ENCODE measurements at places on chromosomes 6 and 20.

GRCh38 chr20:46955601-46956556, 61.2 kb downstream of the EYA2 start:
- DNase-seq, result no peak

DNA sequence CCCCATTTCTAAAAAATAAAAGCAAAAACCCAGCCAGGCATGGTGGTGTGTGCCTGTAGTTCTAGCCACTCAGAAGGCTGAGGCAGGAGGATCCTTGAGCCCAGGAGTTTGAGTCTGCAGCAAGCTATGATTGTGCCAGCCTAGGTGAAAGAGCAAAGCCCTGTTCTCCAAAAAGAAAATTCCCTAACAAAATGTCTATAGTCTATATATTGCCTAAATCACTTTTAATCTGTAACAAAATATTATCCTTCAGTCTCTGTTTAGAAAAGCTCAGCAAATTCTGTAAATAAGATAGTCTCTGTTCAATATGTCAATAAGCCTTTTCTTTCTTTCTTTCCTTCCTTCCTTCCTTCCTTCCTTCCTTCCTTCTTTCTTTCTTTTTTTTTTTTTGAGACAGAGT, 75.8 kb upstream of the ZFP64 start:
- no peak for DNase-seq

DNA sequence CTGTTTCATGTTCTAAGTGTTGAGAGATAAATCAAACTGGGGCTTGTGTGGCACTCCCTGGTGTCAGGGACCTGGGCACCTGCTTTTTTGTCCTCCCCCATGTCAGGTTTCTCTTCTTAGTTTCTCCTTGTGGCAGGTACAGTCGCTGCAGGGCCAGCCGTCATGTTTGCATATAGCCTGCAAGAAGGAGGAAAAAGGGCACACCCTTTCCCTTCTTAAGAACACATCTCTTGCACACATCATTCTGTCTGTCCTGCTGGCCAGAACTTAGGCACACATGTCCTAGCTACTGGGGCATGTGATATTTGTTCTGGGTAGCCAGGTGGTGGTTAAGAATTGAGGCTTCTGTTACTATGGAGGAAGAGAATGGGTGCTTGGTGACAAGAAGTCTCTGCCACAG, 27.9 kb downstream of the CDC5L start:
- DNase-seq, result no peak

DNA sequence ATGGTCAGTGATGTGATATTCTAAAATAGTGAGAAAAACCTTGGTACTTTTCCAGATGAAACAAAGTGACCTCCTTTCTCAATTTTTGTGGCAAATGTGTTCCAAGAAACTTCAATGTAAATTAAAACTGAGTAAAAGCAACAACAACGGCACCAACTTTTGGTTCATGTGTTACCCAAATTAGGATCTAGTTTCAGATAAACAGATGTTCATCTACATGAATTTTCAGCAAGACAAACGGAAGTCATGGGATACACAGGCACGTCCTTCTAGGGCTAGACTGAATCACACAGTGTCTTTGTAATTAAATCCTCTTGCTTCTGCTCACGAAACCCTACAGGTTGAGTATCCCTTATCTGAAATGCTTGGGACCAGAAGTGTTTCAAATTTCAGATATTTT, 915.2 kb downstream of the TFAP2A start:
- no peak for DNase-seq

- peak; percentile 75 for DNase-seq
Observed at GRCh38 chr20:2873010-2873746, at the start of gene PTPRA. Gene PTPRA, plus strand, starts transcription at chr20:2873481. Its CDS starts 90,797 bp downstream, at chr20:2964278.

DNA sequence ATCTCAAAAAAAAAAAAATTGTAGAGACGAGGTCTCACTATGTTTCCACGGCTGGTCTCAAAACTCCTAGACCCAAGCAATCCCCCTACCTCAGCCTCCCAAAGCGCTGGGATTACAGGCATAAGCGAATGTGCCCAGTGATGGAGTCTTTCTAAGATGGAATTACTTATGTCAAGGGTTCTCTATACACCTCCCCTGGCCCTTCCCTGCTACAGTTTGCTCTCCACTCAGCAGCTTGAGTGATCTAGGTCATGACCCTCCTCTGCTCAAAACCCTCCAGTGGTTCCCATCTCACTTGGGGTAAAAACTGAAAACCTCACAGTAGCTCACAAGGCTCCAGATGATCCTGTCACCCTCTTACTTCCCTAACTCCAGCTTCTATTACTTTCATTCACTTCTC, 1.8 kb upstream of the DNPH1 start:
- DNase-seq, result no peak

- DNase-seq, result no peak
Observed at GRCh38 chr20:32232326-32232886, 24.7 kb downstream of the POFUT1 start.

DNA sequence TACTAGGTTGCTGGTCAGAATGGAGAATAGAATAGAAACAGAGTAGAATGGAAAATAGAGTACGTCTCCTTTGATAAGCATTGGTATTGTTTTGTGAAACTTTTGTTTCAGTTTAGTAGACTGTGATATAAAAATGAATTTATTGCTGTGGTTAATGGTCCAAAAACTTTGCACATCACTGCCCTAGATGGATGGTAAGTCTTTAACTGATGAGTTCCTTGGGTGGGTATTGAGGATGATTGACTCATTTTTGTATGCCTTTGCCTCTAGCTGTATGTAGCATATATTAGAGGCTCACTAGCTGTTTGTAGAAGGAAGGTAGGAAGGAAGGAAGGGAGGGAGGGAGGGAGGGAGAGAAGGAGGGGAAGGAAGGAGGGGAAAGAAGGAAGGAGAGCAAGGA, 48.3 kb downstream of the ZDHHC14 start:
- DNase-seq, result no peak

DNA sequence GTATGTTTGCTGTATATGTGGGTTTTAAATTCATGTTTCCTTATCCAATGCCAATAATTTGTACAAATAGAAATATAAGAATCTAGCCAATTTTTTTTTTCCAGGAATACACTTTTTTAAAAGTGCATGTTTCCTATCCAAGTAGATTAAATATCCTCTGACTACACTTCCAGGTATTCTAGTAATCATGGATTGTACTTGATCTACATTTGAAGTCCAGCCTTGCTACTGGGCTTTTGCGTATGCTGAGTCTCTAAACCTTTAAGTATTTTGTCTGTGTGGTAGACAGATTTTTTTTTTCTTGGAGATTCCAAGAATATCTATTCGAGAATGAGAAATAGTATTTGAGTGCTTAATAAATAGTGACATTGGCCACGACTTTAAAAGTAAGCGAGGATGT, 188.3 kb downstream of the SASH1 start:
- no peak for DNase-seq

DNA sequence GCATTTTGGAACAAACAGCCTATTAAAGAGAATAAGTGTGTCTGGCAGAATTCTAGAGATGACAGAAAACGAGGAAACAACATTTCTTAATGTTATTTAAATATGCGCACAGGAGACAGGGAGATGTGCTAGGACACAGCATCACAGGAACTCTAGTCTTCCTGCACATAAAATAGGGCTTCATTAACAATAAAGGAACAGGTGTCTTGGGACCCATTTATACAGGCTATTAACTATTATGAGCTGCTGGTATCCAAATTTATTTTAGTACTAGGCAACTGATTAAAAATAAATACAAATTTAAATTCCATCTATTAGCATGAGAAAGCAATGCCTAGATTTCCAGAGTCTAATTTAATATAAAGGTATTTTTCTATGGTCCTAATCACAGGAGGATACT, 102.3 kb downstream of the PDSS2 start:
- DNase-seq, result no peak

DNA sequence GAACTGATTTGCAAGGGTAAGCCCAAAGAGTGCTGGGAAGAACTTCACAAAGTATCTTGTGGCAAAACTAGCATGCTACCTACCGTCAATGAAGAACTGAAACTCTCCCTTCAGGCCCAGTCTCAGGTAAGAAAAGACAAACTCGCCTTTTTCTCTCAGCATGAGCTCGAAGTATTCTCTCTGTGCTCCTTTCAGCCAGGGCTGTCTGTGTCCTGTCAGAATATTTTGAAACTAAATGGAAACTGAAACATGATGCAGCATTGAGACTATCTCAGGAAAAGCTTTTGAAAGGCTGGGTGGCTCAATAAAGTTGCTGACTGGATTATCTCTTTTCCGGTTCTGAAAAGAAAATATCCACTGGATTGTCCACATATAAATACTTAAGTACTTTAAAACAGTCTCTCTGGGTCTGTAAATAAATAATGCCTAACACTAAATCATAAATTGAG, 696 bp downstream of the CALHM5 start:
- no peak for DNase-seq

DNA sequence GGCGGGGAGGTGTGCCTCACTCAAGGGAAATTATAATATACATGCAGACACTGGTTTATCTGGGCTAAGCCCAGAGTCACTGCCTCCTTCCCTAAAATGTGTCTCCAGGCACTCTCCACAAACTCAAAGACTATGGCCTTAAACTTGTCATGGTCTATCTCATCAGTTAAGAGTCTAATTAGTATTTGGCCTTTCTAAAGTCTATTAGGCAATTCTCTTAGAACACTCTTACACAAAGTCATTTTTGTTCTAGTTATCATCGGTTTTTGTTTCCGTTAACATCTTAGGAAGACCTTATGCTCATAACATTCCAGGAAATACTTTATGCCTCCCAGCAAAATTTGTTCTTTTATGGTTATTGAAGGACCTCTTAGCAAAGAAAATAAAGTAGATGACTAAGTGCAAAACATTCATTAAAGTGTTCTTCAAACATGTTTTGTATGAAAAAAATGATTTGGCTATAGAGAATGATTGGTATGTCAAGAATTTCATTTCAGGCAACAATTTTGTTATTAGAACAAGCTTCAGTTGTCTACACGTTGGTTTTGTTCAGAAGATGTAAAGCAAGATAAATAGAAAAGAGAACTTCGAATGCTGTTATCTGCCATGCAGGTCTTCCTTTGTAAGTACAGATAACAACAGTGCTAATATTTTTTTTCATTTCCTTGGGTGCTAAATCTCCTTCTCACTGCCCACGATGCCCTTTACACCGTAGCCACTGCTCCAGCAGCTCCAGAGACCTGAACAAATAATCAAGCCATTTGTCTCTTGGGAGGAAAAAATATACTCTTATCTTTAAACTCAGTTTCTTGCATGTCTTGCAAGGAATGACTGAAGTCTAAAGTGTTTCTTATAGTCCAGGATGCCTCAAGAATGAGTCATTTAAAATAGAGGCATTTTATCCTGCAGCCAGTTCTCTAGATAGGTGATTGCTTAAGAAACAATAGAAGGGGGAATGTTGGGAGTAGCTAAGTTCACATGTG, 170.4 kb downstream of the HTR1B start:
- no peak for DNase-seq

DNA sequence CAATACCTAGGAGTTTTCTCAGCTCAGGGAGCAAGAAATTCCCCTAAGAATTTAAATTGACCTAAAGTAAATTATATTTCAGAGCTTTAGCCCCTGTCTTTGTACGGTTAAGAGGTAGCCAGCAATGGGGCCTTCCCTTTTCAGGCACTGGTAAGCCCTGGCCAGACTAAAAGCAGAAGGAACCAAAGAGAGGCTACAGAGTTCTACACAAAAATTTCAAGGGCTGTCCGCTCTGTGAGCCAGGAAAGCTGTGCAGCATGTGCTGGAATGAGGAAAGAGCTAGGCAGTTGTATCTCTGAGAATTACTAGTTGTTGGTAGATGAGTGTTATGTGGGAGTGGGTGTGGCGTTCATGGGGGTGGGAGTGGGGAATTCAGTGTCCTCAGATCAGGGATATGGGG, 96.3 kb upstream of the MAFB start:
- no peak for DNase-seq

DNA sequence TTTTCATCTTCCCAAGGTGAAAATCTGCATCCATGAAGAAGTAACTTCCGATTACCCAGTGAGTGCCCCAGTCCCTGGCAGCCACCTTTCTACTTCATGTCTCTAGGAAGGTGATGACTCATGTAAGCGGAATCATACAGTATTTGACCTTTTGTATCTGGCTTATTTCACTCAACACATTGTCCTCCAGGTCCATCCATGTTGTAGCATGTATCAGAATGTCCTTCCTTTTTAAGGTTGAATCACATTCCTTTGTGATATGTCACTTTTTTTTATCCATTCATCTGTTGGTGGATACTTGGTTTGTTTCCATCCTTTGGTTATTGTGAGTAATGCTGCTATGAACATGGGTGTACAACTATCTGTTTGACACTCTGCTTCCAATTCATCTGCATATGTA, 176.3 kb upstream of the CDYL start:
- no peak for DNase-seq

DNA sequence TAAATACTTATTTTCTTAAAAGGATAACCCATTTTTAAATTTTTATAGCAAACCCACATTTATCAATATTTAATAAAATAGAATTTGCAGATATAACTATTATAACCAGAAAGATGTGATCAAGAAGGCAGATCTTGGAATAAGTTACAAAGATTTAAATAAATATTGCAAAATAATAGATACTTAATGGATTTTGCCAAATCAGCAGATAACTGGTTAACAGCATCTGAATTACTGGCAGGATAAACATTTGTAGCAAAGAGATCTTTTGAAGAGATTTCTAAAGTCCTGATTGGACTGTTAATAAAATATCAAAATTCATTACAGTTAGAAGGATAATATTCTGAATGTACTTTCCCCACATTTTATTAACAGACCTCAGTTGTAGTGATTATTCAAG, 144.2 kb downstream of the PDSS2 start:
- no peak for DNase-seq

DNA sequence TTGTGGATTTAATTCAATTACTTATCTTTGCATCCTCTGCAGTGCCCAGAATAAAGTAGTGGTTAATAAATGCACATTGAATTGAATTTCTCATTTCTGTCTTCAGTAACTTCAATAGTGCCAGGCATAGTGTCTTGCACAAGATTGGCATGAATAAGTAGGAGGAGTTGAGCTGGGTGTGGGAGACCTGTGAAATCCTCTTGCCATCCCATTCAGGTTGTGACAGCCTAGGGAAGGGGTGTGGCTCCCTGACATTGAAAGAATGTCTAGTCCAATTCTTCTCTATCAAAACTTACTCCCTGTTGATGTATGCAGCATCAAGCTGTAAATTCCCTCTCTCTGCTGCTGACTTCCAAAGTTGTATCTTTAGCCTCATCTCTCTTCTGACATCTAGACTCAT, 73.2 kb downstream of the CDH22 start:
- DNase-seq, result no peak

DNA sequence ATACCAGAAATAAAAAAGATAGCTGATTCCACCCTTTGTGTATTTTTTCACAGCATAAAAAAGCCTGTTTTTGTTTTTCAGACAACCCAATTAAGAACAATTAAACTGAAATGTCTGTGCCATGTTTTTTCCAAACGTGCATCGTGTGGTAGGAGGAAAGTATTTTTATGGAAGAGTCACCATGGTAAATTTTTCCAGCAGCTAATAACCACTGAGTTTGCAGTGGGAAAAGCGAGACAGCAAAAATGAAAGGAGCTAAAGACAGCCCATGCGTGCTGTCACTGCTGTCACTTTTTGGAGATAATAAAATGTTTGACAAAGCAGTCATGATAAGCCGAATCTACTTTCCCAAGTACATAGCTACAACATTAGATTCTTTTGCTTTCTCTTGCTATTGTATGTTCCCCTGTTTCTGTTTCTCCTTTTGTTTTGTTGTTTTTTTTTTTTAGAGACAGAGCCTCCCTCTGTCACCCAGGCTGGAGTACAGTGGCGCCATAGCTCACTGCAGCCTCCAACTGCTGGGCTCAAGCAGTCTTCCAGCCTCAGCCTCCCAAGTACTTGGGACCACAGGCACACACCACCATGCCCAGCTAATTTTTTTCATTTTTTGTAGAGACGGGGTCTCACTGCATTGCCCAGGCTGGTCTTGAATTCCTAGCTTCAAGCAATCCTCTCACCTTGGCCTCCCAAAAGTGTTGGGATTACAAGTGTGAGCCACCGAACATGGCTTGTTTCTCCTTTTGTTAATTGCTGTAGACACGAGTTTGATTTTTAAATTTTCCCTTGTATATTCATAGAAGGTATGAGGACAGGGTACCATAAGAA, 261.3 kb downstream of the TMEM242 start:
- no peak for DNase-seq
